ENCODE measurements at places on chromosomes 5 and 9. TPM values are rescaled to one million over a fixed set of nuclear protein-coding genes. Genes with fewer than 3 reads are reported as not detected.
A peak's percentile ranks its signal among the peaks of the same experiment; 100 is the strongest.

The ZDHHC11 gene
- polyA plus RNA-seq = 2.1 TPM

The GPR150 gene
- polyA plus RNA-seq = 0.05 TPM

The PCDHGA12 gene
- polyA plus RNA-seq = 2.0 TPM

The HSD17B4 gene
- 208 TPM for polyA plus RNA-seq

The CA9 gene
- 0.38 TPM for polyA plus RNA-seq

The LRSAM1 gene
- polyA plus RNA-seq = 9.0 TPM

The PSAT1 gene
- 10.2 TPM for polyA plus RNA-seq

The CETN3 gene
- 28.6 TPM for polyA plus RNA-seq

- DNase-seq = no peak
These were observed 72.7 kb upstream of the HSPA9 start for GRCh38 chr5:138647794-138648410.

DNA sequence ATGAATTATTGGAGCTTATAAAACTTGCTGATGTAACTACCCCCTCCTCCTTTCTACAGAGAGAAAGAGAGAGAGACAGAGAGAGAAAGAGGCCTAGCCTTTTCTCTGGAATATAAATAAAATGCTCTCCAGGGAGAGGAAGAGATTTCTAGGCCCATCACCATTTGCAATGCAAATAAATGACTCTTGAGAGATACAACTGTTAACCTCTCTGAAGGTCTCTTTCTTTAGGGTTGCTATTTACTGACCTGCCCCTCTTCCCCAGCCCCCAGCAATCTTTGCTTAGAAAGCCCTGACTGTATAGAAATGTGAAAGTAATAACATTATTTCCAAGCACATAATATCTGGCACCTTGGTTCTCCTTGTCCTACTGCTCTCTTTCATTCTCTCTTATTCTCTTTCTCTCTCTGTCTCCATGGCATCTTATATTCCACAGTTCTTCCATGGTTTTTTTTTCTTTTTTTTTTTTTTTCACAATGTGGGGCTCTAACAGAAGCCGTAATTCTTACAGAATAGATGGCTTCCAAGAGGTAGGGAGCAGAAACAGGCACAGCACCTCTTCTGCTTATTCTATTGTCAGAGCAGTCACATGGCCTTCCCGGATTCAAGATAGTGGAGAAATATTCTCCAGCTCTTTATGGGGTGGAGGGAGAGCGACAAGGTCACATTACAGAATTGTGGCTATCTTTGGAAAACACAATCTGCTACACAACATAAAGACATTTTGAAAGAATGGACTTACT, 1087.9 kb upstream of the NUDT12 start:
- no peak for DNase-seq

GRCh38 chr5:150650021-150651006, 9.9 kb downstream of the SYNPO start:
- peak; percentile 53 for DNase-seq

- DNase-seq = no peak
These were observed 86.2 kb downstream of the PSAT1 start for GRCh38 chr9:78383130-78383529.

GRCh38 chr5:18526792-18527405, 892.6 kb downstream of the TAF11L14 start:
- no peak for DNase-seq

DNA sequence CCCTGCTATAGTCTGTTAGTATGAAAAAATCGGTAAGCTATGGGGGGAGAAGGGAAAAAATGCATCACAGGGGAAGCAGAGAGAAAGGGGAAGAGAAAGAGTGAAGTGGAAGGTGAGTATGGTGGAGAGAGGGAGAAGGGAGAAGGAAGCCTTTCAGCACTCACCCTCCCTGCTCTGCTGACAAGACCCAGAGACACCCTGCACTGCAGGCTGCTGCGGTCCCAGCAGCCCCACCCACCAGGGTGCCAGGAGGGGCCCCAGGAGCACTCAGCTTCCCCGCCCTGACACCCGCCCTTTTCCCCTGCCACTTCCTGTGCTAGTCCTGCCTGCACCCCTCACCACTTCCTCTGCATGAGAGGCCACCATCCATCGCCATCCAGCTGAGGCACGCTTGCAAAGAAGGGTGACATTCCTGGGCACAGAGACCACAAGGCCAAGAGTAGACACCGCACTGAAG, 12.7 kb downstream of the STK10 start:
- DNase-seq = no peak

DNA sequence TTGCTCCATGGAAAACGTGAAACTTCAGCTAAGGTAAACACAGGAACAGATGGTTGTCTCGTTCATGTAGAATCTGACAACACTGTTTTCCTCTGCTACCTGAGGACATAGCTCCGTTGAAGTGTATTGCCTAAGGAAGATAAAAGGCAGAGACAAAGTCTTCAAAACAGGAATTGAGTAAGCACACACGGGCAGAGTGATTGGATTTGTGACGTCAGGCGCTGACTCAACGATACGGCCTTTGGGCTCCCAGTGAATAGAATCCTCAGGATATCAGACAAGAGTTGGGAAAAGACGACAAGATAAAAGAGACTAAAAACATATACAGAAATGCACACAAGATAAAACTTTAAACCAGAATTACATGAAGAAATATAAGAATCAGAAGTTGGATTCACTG, 787.1 kb upstream of the CTNND2 start:
- no peak for DNase-seq

- DNase-seq = no peak
These were observed 49.9 kb downstream of the LMX1B start for GRCh38 chr9:126663661-126664072.

DNA sequence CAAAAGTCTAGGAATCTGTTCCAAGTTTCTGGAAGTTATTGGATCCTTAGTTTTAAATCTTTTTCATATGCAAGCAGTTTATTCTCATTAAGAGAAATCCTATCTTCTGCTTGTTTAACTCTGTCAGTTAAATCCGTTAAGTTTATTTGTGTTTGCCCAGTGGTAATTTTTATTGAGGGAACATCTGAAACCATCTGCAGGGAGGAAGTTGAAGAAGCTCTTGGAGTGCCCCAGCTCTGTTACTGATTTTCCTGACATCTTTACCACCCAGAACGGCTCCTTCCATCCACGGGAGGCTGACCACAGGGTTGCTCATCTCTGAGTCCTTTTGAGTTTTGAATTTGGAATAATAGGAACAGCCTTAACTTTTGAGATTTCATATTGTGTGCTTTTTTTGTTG, 99.9 kb upstream of the ZNF618 start:
- no peak for DNase-seq

GRCh38 chr5:9617739-9618504, 12.2 kb downstream of the TAS2R1 start:
- DNase-seq = no peak

DNA sequence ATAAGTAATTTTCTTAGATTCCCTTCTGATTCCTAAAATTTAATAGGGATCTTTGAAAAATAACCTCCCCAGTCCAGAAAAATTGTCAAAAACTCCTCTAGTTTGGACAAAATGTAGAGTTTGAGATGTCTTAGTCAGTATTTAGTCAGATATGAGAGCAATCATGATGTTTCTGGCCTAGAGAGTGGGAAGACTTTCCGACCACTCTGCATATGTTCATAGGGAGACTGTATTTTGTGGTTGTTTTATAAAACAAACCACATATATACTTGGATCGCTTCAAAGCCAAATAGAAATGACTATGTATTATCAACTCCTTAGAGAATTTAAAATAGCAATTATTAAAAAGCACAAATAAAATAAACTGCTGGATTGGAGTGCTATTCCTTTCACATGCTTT, 15.8 kb downstream of the ZFAND5 start:
- DNase-seq = no peak
